GM23248 (cell line): ENCODE measurements at places on chromosomes 6 and 20. TPM values are rescaled to one million over a fixed set of nuclear protein-coding genes. Genes with fewer than 3 reads are reported as not detected.

RPRD1B gene
- total RNA-seq = 13.5 and 19.6 TPM in 2 replicates

DNA sequence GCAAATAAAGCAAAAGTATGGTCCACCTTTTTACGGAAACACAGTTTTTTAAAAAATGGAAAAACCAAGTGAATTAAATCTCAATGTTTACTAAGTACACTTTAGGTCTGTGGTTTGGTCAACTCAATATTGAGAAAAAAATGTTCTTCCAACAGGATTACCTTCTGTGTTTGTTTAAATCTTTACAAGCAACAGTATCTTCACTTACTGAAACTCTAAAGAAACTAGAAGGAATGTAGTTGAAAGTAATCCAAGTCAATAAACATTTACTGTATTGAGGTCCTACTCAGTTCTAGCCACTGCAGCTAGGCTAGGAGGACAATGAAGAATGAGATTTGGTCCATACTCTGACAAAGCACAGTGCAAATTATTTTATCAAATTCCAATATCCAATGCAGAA is 80.1 kb downstream of the ASCC3 start:
- DNase-seq = no peak
- no peaks in the 10 kb centered on the region for H3K4me1 ChIP-seq
- H3K27me3 ChIP-seq = no peaks in the 10 kb centered on the region
- H3K4me3 ChIP-seq = no peak overlapping the region
- H3K36me3 ChIP-seq = peaks cover 23% of the 10 kb centered on the region

- DNase-seq = no peak
- no peak overlapping the region for H3K27ac ChIP-seq
- H3K4me3 ChIP-seq = no peak overlapping the region
- no peaks in the 10 kb centered on the region for H3K4me1 ChIP-seq
These were observed 45.9 kb upstream of the FRMD1 start for GRCh38 chr6:168124921-168125320.

GRCh38 chr6:76885861-76886301 is 577.4 kb downstream of the HTR1B start:
- DNase-seq = peak; percentile 50
- H3K27me3 ChIP-seq = no peaks in the 10 kb centered on the region
- no peak overlapping the region for H3K27ac ChIP-seq
- no peak overlapping the region for H3K4me3 ChIP-seq
- H3K4me1 ChIP-seq = peaks cover 9% of the 10 kb centered on the region; the same call in 1 of the 2 replicates
- H3K36me3 ChIP-seq = no peaks in the 10 kb centered on the region

RBPJL gene
- total RNA-seq = not detected in 2 replicates

RGS17 gene
- 0.25 and 1.1 TPM in 2 replicates for total RNA-seq

DNA sequence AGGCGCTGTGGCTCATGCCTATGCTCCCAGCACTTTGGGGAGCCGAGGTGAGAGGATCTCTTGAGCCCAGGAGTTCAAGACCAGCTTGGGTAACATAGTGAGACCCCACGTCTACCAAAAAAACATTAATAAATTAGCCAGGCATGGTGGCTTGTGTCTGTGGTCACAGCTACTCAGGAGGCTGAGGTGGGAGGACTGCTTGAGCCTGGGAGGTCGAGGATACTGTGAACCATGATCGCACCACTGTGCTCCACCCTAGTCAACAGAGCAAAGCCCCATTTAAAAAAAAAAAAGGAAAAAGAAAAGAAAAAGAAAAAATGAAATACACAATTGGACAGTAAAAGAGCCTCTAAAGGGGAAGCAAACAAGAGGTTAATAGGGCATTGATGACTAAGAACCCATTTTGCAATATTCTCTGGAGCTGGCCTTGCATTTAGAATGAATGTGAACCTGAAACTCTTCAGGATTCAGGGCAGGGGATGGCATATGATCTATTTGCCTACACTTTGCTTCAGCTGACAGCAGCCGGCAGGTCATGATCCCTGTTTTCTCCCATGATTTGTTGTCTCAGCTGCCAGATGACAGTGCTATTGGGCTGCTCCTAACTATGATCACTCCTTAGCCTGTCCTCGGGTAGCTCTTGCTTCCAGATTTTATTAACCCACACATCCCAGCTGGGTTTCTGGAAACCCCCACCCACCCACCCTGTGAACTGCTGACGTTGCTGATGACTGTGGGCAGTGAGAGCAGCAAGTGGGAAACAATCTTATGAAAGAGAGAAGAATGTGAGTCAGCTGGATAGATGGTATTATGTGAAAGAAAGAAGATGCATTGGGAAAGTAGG is 83.8 kb upstream of the ELOVL5 start:
- peaks cover 19% of the 10 kb centered on the region for H3K4me1 ChIP-seq
- DNase-seq = peak; percentile 83
- H3K27me3 ChIP-seq = no peaks in the 10 kb centered on the region
- no peak overlapping the region for H3K4me3 ChIP-seq
- H3K36me3 ChIP-seq = no peaks in the 10 kb centered on the region

GRCh38 chr6:134368670-134369069 is 50.8 kb upstream of the SGK1 start:
- no peak overlapping the region for H3K27ac ChIP-seq
- peaks cover 16% of the 10 kb centered on the region for H3K4me1 ChIP-seq
- no peaks in the 10 kb centered on the region for H3K27me3 ChIP-seq

RAET1L gene
- not detected in 2 replicates for total RNA-seq

LY6G6D gene
- total RNA-seq = not detected in 2 replicates

DNA sequence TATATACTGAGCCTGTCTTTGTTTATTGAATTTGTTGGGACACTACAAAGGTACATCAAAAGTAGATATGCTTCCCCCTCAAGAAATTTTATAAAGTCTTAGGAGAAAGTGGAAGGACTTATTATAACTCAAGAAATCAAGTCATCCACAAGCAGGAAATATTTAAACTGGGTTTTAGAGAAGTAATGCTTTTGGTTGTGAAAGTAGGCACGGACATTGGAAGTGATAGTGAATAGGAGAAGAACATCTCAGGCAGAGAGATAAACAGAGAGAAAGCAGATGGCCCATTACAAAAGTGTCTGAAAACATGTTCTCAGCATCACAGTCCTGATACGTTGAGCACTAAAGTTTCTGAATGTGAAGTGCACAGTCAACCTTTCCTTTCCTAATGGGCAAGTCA is 415.6 kb upstream of the RNF217 start:
- H3K4me3 ChIP-seq = no peak overlapping the region
- no peaks in the 10 kb centered on the region for H3K36me3 ChIP-seq
- no peaks in the 10 kb centered on the region for H3K4me1 ChIP-seq
- no peaks in the 10 kb centered on the region for H3K27me3 ChIP-seq
- no peak overlapping the region for H3K27ac ChIP-seq

DNA sequence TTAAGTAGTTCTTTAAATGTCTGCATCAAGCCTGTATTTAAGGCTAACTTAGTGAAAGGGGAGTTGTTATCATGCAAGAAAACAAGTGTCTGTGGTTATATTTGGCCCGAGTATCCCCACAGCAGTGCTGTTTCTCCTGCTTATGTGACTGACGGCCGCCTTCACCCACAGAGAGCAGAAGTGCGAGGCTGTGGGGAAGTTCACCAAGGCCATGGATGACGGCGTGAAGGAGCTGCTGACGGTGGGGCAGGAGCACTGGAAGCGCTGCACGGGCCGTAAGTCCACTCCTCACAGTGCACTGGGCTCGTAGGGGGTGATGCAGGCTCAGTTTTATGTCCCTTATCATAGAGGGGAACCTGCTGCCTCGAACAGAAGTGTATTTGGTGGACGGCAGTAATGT is 53.2 kb upstream of the SYNJ2 start:
- no peaks in the 10 kb centered on the region for H3K27me3 ChIP-seq
- no peak for DNase-seq
- H3K27ac ChIP-seq = no peak overlapping the region
- peaks cover 90% of the 10 kb centered on the region for H3K36me3 ChIP-seq

- no peak overlapping the region for H3K4me3 ChIP-seq
- H3K27ac ChIP-seq = no peak overlapping the region
- H3K36me3 ChIP-seq = no peaks in the 10 kb centered on the region
- no peak for DNase-seq
These were observed 218.8 kb downstream of the TAF4 start for GRCh38 chr20:61846741-61847419.
